ENCODE measurements at places on chromosomes 12 and 14.

DNA sequence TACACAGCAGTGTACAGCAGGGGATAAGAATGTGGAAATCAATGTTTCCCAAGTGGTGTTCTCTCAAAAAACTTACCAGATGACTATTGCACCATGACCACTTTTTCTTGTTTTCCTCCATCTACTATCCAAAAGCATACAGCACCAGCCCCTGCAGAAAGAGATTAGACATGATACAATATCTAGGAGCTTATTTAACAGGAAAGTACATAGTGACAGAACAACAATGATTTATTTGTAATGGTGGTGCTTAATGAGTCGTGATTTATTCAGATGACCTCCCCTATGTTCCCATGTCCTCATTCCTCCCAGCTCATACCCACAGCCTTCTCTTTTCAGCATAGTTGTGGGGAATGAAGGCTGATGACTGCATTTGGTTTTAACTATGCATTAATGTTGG lies 413.6 kb downstream of the BTG1 start:
- DNase-seq: no peak

DNA sequence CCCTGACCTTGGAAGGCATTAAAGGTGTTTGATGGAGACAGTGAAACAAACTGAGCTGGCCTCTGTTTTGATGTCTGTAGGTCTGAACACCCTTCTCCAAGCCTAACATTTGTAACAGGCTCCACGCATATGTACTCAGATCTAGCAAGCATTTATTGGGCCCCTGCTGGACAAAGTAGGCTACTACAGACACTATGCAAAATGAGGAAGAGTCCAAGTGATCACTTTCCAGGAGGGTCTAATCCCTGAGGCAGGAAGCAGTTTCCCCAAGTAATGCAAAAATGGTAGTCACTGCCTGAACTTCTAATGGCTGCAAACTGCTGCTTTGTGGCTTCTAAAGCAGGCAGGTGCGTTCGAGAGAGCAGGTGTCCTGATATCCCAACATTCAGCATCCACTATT lies 405.8 kb downstream of the MED13L start:
- no peak for DNase-seq

- no peak for DNase-seq
These were observed 902 bp downstream of the EML5 start for GRCh38 chr14:88791629-88792472.

DNA sequence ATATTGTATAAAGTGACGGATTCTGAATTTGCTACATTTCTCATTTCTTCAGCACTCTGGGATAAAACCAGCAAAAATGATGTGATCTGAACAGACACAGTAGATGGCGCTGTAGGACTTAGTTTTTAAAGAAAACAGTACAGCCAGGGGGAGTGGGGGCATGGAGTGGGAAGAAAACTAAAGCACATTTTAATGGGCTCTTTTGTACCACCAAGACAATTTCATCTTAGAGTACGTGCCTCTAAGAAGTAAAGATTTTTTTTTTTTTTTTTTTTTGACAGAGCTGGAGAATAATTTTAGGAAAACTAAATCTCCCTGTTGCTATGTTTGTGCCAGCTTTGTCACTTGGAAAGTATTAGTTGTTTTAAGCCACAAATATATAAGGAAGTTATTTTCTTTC lies 124.4 kb downstream of the RAD51B start:
- peak; percentile 30 for DNase-seq

DNA sequence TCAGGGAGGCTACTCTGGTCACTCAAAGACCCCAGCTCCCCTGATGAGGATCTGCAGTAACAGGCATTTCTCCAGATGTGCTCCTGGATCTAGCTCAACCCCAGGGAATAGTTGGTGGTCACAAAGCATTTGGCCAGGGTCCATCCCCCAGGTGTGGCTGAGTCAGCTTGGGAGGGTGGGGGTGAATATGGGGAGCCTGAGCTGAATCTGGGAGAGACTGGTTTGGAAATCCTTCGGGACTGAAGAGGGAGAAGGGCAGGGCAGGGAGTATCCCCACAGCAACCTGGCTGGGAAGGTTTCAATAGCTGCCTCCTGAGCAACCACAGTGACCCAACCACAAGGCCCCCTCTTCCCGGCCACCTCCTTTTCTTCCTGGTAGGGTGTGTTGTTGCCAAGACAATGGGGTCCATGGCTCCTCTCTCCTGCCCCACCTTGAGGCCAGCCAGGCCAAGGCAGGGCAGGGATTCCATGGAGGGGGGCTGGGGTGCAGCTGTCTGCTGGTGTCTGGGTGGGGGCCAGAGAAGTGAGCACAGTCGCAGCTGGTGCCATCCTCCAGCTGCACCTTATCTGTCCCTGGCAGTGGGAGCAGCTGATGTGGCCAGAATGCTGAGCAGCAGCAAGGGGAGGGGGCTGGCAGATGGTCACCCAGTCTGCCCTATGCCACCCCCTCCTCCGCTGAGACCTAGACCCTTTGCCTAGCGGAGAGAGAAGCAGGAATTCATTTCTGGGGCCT lies 5.5 kb downstream of the ASIC1 start:
- no peak for DNase-seq

DNA sequence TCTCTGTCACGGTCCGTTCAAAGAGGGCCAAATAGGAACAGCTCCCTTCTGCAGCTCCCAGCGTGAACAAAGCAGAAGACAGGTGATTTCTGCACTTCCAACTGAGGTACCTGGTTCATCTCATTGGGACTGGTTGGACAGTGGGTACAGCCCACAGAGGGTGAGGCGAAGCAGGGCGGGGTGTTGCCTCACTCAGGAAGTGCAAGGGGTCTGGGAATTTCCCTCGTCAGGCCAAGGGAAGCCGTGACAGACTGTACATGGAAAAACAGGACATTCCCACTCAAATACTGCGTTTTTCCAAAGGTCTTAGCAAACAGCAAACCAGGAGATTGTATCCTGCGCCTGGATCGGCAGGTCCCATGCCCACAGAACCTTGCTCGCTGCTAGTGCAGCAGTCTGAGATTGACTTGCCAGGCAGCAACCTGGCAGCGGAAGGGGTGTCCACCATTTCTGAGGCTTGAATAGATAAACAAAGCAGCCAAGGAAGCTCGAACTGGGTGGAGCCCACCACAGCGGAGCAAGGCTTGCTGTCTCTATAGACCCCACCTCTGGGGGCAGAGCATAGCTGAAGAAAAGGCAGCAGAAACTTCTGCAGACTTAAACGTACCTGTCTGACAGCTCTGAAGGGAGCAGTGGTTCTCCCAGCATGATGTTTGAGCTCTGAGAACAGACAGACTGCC lies 22.7 kb downstream of the SLC38A1 start:
- DNase-seq: no peak

GRCh38 chr12:124767066-124767821 lies 96.4 kb downstream of the SCARB1 start:
- DNase-seq: peak; percentile 87

DNA sequence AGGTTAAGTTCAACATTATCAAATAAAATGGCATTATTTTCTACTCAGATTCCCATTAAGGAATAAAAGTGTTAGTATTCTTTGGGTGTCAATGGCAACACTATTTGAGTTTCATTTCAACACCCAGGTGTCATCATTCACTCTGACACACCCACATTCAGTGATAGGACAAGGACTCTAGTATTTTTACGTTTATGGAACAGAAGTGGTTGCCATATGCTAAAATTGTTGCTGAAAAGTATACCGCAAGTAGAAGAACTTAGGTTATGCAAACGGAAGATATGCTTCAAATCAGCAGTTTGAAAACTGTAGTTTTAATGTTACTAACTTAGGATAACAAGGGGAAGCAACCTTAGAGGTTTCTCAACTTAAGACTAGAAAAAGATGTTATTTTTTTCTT lies 20.0 kb upstream of the SGPP1 start:
- DNase-seq: no peak

DNA sequence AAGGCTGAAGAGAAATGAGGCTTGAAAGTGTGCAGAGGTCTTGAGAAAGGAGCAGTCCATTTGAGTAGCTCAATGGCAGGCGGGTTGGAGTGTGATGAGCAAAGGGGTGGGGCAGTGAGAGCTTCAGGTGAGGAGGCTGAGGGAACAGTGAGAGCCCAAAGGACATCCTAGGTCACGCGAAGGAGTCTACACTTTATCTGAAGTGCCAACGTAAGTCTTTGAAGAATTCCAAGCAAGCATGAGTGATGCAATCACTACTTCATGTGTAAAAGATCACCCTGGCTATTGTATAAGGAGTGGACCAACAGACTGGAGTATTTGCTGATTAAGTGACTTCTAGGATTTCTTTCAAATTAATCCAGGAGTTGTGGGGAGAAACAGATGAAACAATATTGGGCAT lies 159.9 kb upstream of the HIF1A start:
- DNase-seq: no peak

DNA sequence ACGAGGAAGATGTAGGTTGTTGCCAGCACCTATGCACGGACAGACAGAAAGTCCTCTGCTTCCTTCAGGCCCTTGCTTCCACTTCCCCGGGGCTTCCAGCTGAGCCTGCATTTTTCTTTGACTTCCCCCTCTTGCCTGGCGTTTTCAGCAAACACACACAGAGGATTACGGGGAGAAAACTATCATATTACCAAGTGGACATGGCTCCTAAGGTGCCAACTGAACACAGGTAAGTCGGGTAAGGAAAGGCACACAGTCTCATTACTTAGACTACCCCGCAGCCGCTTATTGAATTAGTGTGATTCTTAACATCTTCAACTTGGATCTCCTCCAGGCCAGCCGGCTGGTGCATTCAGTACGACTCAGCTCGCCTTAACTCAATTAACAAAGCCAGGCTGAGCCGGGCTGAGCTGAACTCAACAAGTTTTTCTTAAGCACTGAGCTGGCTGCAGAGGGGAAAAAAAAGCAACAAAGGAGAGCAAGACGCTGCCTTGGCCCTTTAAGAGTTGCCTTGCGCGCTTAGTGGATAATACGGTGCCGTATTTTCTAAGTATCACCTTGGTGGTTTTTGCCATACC lies 19.2 kb upstream of the MAP1LC3B2 start:
- DNase-seq: no peak

DNA sequence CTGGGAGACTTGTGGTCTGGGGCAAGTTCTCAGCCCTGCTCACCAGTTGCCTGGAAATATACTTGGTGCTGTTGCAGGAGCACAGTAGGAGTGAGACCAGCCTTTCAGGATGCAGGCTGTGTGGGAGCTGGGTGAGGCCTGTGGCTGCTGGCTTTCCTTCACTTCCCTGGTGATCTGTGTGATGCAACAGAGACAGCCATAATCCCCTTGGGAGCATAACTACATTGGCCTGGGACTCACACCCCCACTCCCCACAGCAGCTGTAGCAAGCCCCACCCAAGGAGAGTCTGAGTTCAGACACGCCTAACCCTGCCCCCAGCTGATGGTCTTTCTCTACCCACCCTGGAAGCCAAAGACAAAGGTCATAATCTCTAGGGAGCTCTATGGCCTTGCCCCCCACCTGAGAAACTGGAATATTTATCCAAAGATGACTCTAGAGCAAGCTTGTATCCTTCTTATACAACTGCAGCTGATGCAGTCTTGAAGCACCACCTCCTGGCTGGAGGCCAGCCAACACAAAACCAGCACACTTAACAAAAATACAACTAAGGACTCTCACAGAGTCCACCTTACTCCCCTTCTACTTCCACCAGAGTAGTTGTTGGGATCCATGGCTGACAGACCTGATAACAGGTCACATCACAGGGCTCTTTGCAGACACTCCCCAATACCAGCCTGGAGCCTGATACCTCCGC lies 190.4 kb upstream of the CPNE8 start:
- DNase-seq: no peak

GRCh38 chr12:98870504-98870903 lies 225.4 kb downstream of the APAF1 start:
- no peak for DNase-seq

- DNase-seq: no peak
These were observed 115.4 kb downstream of the SINHCAF start for GRCh38 chr12:31210541-31210940.

DNA sequence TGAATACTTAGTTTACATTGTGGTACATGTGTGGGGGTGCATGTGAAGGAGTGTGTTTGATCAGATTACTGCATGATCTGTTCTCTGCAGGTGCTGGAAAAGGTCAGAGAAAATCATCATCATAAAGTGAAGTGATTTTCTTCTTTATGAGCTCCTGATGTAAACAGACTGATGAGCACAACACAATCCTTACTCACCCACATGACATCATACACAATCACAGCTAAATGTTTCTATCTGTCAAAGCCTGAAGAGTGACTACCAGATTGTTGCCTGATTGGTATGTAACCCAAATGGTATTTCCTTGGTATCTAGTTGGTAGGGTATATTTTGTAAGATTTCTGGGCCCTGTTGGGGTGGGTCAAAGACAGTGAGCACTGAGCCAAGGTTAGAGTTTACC lies 270.8 kb downstream of the FOXG1 start:
- no peak for DNase-seq

DNA sequence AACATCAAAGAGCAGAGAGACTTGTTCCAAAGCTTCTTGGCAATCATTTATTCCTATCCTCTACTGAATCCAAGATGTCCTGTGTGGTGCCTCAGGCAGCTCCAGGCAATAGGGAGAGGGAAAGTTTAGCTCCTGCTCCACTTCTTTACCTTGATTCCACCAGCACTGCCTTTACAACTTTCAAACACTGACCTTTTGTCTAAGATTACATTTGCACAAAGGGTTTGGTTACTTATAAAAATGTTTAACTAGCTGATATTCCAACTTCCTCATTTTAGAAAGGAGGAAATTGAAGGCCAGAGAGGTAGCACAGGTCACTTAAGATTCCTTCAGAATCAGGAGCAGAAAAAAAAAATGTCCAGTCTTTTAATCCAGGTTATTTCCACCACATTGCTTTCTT lies 192.7 kb downstream of the BTG1 start:
- DNase-seq: no peak

- DNase-seq: no peak
These were observed 30.1 kb upstream of the DHRS7 start for GRCh38 chr14:60195179-60195810.

GRCh38 chr14:104685216-104685997 lies 4.0 kb upstream of the INF2 start:
- DNase-seq: no peak

DNA sequence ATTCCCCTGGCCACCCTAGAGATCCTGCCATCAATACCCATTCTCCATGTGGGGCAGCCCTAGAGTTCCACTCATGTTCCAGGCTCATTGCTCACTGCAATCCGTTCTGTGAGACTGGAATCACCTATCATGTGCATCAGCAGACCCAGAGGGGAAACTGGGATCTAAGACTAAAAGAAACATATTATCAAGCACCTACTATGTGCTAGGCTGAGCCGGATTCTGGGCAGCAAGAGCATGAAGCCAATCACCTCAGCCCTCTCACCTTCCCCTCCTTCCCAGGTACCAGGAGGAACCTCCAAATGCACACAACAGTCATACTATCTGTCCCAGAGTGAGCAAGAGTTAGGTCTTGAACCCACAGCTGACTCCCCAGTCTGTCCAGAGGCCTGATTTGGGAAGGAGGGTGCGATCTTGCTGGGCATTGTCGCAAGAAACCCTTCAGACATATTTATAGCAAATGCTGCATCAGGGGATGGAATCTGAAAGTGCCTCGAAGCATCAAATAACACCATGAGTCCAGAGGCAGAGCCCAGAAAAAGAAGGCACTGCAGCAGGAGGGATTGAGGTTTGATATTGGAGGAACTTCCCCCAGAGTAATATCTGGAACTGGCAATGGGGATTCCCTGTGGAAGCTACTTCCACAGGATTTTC lies 6.7 kb upstream of the CACNB3 start:
- no peak for DNase-seq

GRCh38 chr12:95173392-95174251 lies 43.6 kb downstream of the FGD6 start:
- no peak for DNase-seq

GRCh38 chr12:84763107-84763506 lies 149.5 kb downstream of the SLC6A15 start:
- no peak for DNase-seq
